Pancreas (tissue), 10 donors: ENCODE measurements at places on chromosomes 12 and 14. TPM values are rescaled to one million over a fixed set of nuclear protein-coding genes. Genes with fewer than 3 reads are reported as not detected.

- DNase-seq: no peak
Measured at GRCh38 chr12:27696864-27697564, 767 bp downstream of the REP15 start.

Gene GPX2
- total RNA-seq: 7.9 TPM

- no peak for DNase-seq
Measured at GRCh38 chr14:20388159-20388558, 25.1 kb downstream of the TEP1 start.

DNA sequence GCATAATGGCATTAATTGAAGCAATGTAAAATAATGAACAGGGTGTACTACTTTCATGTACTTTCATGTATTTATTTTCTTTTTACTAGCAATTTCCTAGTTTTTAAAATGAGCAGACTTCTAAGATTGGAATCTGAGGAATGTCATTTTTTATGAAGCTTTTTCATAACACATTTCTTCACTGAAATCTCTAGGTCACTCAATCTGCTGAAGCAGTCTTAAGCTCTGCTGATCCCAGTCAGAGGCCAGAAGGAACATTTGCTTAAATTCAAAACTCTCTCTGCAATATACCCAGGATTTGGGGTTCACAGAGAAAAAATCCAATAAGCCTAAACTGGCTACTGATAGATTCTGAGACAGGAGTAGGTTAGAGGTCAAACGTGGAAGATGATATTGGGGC, 73.6 kb upstream of the CNTN1 start:
- no peak for DNase-seq

Gene TMEM132D
- total RNA-seq: 0.28 TPM

DNA sequence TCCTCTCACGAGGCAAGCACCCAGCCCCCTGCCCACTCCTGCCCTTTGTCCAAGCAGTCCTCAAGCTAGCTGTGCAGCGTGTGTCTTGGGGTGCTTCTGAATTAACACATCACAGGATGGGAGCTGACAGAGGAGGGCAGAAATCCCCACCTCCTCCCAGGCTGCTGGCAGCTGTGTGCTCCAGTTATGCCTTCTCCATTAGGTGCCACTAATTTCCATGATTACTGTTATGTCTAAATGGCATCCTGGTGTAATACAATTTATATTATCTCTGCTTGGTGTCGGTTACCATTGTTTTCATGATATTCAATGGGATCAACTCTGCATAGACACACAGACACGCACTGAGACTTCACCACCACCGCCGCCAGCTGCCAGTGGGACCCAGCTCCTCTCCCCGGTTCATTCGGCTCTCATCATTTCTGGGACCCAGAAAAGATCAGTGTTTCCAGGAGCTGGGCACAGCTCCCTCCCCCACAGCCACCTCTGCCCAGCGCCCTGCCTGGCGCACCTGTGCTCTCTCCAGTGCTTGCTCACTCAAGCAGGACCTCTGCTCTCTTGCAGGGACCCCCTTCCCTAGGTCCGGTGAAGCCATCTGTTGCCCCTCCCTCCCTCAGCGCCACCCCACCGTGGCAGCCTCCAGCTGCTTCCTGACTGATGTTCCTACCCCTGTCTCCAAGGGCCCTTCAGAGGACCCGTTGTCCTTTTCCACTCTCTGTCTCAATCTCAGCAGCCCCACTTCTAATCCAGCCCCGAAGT, 167.5 kb upstream of the FKBP4 start:
- no peak for DNase-seq

Gene ANO6
- total RNA-seq: 14.4 TPM

DNA sequence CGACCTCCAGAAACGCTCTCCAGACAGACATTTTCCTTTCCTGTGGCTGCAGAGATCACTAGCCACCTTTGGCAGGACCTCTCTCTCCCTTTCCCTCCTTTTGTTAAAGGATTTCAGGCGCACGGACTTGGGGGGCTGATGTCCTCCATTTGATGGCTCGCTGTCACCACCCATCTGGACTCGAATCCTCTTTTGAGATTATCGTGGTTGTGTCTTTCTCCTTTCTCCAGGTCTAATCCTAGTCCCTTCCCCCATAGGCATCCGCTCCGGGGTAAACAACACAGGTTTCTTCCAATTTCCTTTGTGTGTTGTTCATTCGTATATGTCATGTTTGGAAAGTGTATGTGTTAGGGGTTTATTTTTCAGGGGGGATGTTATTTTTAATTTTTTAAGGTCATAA, 56.7 kb upstream of the SLC24A4 start:
- DNase-seq: no peak

DNA sequence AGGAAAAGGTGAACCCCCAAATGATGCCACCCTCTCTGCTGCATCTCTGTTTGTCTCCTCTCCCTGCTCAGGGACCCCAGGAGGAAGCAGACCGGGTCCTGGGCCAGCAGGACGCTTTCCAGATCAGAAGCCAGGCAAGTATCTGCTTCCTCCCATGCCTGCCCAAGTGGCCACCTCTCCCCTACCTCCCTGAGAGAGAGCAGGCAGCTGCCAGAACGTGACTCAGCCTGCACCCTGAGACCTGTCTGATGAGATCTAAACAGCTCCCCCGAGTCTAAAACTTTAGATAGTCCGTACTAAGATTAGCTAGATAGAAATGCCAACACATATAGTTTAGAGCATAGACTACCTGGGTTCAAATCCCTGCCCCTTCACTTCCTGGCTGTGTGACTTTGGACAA, 31.2 kb upstream of the OAS1 start:
- no peak for DNase-seq

DNA sequence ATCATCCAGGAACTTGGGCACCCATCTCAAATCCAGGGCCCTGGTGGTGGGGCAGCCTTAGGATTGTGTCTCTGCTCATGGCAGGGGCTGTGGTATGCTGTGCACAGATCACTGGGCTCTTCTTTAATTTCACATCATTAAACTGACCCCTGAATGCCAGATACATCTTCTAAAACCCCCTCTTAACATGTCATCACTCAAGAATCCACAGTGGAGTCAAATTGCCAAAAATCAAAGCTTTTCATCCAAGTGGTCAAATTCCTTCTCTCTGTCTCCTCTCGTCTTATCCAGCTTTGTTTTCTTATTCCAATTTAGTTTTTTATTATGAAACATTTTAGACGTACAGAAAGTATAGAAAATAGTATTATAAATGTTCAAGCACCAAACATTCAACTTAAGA, 97.5 kb downstream of the ADCK1 start:
- DNase-seq: no peak

Gene IRAK3
- 0.97 TPM for total RNA-seq

- no peak for DNase-seq
Measured at GRCh38 chr12:94795044-94795443, 144.7 kb upstream of the TMCC3 start.
